ENCODE measurements at places on chromosomes 3 and 15.

DNA sequence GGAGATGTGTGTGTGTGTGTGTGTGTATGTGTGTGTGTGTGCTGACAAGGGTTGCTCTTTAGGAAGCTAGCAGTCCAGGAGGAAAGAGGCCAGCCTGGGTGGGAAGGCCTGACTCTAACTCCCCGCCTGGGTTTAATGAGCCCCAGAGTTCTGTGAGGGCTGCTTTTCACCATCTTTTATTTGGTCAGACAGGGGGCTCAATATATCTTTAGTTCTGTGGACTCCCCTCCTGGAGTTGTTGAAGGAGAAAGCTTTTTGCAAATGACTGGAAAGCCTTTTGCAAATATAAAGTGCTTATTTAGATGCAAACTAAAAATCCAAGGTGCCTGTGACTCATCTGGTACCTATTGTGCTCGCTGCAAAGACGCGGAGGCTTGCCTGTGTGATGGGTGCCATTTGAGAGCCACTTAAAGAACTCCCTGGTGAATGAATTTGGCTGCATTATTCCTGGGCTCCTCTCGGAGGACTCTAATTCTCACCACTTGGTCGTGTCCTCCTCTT lies 24.5 kb downstream of the DRD3 start:
- no peak for DNase-seq

GRCh38 chr3:114452256-114452655 lies 158.4 kb downstream of the TIGIT start:
- DNase-seq = no peak

DNA sequence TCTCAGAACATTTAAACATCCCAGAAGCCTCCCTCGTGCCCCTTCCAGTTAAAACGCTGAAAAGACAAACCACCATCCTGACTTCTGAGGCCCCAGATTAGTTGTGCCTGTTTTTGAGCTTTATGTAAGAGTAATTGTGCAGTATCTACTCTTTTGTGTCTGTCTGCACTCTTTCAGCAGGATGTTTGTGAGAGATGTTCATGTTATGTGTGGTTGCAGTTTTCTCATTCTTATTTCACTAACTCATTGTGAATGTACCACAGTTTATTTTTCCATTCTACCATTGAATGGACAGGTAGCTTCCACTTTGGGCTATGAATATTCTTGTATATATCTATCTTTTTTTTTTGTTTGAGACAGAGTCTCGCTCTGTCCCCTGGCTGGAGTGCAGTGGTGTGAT lies 40.3 kb downstream of the MINAR1 start:
- no peak for DNase-seq

GRCh38 chr3:66487465-66487864 lies 13.4 kb downstream of the LRIG1 start:
- DNase-seq = no peak

DNA sequence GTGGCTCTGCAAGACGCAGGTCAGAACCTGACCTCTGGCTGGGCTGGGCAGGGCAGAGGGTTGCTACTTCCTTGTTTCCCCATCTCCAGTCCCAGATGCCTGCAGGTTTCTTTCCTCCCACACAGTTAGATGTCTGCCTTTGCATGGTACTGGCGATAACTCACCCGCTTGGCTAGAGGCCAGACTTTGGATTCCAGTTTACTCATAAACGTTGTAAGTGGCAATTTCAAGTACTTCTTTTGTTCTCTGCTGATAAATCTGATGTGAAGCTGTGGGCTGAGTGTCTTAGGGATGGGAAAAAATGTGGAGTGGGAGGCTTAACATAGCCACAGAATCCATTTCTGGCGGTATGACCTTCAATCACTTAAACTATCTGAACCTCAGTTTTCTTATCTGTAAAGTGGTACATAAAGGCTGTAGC lies 194.2 kb downstream of the EBLN2 start:
- DNase-seq = no peak

- no peak for DNase-seq
These were observed 101.0 kb upstream of the LPP start for GRCh38 chr3:188053036-188053340.

DNA sequence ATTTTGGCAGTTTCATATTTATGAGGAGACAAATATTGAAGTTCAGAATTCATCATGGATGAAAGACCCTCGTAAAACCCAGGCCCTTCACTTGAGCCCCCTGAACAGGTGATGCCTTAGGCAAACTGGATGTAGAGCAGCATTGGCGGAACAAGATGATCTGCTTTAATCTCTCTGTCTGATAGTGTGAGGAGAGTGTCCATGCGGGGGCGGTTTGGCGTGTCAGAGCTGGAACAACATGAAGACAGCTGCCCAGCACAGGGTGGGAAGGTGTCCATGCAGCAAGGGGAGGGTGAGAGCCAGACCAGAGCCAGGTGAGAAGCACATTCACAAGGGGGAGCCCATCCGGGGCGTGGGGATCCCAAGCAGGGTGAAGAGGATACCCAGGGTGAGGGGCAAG lies 31.8 kb upstream of the ANP32A start:
- no peak for DNase-seq

DNA sequence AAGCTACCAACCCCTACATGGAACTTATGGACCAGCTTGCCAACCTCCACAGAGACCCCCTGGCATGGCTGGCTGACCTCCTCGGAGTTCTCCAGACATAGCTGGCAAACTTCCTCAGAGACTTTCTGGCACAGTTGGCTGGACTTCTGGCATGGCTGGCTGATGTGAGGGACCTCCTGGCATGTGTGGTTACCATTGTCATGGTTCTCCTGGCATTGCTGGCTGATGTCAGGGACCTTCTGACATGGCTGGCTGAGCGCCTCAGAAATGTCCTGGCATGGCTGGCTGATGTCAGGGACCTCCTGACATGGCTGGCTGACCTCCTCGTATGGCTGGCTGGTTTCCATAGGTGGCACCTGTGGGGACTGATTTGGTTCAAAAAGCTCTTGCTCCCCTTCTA lies 17.5 kb downstream of the MAP1A start:
- DNase-seq = no peak

- no peak for DNase-seq
These were observed 618.7 kb downstream of the EDEM1 start for GRCh38 chr3:5806192-5806591.

DNA sequence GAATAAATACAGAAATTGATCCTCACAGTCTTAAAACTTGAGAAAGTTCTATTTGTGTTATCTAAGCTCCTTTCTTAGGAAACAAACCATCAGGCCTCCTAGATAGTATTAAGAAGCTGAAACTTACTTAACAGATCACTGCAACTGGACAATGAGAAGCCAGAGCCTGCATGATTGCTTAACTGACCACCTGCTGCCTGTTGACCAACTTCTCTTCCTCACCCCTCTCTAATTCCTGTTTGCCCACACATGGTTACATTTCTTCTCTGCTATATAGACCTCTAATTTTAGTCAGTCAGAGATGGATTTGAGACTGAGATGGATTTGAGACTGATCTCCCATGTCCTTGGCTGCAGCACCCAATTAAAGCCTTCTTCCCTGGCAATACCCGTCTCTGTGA lies 13.5 kb downstream of the CCPG1 start:
- DNase-seq = no peak

DNA sequence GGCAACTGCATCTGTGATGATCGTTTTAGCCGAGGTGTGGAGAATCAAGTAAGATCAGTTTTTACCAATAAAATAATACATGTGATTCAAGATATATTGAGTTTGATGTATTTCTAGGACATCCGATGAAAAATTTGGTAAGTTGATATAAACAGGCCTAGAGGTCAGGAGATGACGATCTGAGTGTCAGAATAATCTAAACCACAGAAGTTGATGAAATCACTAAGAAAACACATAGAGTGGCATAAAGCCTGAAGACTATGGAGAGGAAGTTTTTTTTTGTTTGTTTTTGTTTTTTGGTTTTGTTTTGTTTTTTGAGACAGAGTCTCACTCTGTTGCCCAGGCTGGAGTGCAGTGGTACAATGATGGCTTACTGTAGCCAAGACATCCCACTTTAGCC lies 235.3 kb downstream of the RBMS3 start:
- no peak for DNase-seq

Data from activated naive CD4-positive, alpha-beta T cell treated with Interleukin-2 at 50 U/mL for 16 hours (primary cell).